Mucosa of descending colon (tissue), 3 donors: ENCODE measurements at places on chromosomes 1 and 21.

GRCh38 chr1:157113631-157114030, 14.0 kb upstream of the ETV3L start:
- DNase-seq = no peak

GRCh38 chr1:112395256-112395820, 676 bp upstream of the CTTNBP2NL start:
- no peak for DNase-seq

GRCh38 chr1:220768126-220768601, 18.5 kb upstream of the MTARC1 start:
- no peak for DNase-seq

DNA sequence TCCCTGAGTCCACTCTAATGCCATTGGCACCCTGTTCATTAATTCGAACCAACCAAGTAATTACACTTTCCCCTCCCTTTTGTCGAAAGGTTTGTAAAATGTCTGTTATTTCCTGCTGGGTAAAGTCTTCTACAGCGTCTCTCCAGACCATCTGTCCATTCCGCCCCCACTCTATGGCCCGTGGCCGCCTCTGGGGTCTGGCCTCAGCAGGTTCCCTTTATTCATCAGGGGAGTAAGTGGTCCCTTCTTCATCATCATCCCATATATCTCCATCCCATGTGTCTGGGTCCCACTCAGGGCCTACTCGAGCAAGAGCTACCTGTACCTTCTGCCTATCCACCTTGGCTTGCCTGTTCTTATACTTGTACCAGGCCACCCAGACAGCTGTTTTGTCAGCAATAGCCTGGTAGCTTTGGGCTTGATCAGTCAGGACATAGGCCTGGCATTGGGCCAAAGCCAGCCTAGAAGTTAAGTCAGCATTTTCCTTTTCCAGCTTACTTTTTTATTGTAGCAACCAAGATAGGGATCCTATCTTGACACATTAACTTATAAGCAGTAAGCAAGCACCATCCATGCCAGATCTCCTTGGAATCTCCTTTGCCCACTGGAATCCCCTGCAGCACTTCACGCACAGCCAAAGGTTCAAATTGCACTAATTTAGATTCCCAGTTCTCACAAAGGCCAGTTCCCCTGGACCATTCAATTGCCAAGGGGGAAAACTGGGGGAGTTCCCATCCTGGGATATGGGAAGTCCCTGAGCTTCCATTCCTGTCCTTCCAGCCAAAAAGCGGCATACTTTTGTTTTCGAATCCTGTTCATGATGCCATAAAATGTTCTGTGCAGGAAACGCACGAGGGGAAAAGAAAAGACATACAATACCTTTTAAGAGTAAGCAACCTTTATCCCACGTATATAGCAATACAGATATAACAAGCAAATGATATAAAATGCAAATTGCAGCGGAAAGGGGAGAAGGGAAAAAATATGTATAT, 6.6 kb upstream of the STUM start:
- DNase-seq = peak; percentile 55

GRCh38 chr1:150552128-150552910, 3.1 kb downstream of the ADAMTSL4 start:
- DNase-seq = peak; percentile 84

DNA sequence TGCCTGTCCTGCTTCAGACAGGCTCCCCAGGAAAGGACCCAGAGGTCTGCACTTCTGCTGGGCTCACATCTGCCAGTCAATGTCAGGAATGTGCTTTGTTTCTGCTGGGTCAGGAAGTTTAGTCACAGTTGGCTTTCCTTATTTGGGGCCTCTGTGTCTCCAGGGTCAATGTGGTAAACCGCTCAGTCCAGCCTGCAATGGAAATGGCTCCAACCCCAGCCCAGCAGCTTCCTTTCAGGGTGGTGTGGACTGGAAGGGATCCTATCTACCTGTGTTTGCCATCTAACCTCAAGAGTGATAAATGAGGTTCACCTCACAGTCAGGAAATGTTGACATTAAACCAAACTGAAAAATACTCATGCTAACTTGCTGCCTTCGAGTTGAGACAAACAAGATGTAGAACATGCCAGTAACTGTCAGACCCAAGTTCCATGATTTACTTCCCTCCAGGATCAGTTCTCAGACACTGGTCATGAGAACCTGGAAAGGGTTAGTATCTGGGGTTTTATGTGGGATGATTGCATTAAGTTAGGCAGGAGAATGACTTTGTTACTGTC, 20.3 kb downstream of the ENO1 start:
- DNase-seq = no peak

DNA sequence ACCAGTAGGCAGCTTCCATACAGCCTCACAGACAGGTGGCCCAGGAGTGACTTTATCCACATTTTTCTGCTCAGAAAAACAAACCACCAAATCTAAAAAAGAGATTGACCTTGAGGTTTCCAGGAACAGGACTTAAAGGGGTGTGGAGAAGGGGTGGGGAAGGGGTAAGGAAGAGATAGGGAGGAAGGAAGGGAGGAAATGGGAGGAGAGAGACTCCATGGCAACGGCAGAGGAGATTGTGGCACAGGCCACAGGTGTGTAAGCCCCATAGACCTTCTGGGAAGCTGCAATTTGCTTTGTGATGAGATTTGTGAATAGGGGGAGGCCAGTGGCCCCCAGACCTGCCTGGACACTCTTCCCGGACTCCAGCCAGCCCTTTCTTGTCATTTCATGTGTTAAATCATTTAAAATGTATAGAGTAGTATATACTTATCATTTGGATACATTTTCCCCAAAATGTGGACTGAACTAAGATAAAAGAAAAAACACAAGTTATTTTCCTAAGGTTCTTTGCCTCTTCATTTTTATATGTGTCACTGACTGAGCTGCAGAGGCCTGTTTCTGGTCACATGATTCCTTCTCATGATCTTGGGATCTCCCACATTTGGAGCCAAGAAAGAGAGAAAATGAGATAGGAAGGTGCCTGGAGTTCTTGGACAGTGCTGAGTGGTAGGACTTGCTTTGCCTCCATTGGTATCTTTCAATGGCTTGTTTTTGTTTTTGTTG, 55.5 kb downstream of the CLIC6 start:
- no peak for DNase-seq

DNA sequence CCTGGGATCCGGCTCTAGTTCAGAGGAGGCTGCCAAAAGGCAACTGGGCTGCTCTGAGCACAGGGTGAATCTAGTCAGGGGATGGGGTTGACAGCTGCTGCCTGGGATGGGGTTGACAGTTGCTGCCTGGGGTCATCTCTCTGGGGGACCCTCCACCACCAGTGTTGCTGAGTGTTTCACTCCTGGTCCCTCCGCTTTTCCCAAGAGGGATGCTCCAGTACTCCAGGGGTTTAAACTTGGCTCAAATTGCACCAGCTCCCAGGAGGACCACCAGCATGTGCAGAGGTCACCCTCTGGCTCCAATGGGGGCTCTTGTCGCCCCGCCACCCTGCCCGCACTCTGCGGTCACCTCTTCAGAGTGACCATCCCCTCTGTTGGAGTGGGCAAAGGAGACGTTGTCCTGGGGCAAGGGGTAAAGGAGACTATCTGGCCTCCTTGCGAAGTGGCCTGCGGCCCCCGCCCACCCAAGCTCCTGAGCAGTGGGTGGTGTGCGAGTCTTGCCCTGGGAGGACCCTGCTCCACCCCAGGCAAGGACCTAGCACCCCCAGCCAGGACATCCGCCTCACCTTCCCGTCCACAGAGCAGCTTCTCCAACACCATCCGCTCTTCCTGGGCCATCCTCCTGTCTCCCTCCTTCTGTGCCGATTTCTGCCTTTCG, 52.6 kb downstream of the SIK1 start:
- no peak for DNase-seq

DNA sequence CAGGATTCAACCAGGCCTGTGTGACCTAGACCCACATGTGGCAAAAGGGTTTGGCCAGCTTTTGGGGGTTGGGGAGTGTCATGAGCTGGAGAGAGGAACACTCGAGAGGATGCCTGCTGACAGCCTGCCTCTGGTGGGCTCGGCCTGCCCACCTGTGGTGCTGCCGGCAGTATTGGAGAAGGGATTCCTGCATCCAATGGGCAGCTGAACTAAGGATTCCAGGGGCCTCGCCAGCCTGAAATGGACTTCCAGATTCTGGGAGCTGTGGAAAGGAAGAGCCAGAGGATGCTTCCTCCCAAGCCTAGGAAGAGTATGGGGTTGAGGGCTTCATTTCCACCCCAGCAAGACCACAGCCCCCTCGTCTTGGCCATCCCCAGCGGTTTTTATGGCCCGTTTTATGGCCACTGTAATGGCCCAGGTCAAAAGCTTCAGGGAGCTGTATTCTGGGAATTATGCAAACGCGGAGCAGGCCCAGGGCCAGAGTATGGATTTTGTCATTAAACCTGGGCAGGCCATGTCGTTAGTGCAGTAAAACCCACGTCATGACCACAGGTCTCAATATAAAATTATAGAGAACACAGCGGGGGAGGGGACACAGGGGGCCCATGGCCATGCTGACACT, 63.6 kb downstream of the TMEM53 start:
- peak; percentile 38 for DNase-seq

- DNase-seq = peak; percentile 72
Measured at GRCh38 chr1:1349256-1350012, at the start of gene DVL1. Gene DVL1 (minus strand): TSS chr1:1349418. CDS start chr1:1349065, 353 bp downstream.

- no peak for DNase-seq
Measured at GRCh38 chr1:28966617-28967016, 52.2 kb downstream of the EPB41 start.

GRCh38 chr1:53505401-53505800, 46.2 kb downstream of the DMRTB1 start:
- DNase-seq = no peak

GRCh38 chr21:31838586-31839355, 34.0 kb upstream of the HUNK start:
- DNase-seq = no peak

DNA sequence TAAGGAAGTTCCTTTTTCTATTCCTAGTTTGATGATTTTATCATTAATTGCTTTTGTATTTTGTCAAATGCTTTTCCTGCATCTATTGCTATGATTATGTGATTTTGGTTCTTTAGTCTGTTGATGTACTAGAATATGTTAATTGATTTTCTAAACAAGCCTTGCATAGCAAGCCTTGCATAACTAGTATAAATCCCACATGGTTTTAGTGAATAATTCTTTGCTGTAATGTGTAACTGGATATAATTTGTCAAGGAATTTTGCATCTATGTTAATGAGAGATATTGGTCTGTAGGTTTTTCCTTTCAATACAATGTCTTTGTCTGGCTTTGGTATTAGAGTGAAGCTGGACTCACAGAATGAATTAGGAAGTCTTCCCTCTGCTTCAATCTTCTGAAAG, 460.2 kb downstream of the LTN1 start:
- DNase-seq = no peak

DNA sequence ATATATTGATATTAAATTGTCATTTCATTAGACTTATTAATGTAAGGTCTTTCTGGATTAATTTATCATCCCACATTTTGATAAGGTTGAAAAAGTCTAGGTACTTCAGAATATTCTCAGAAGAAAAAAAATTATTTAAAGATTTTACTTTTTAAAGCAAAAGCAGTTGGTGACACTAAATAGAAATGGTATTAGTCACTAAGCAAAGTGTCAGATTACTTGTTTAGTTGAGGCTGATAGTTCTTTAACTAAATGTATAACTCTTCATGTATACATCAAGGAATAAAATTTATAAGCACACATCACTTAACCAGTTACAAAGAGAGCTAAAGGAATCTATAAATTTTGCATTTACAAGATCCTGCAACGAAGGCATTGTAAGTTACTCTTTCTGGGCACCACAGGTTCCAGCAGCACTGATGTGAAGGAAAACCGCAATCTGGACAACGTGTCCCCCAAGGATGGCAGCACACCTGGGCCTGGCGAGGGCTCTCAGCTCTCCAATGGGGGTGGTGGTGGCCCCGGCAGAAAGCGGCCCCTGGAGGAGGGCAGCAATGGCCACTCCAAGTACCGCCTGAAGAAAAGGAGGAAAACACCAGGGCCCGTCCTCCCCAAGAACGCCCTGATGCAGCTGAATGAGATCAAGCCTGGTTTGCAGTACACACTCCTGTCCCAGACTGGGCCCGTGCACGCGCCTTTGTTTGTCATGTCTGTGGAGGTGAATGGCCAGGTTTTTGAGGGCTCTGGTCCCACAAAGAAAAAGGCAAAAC, 101.1 kb downstream of the ADARB1 start:
- no peak for DNase-seq

DNA sequence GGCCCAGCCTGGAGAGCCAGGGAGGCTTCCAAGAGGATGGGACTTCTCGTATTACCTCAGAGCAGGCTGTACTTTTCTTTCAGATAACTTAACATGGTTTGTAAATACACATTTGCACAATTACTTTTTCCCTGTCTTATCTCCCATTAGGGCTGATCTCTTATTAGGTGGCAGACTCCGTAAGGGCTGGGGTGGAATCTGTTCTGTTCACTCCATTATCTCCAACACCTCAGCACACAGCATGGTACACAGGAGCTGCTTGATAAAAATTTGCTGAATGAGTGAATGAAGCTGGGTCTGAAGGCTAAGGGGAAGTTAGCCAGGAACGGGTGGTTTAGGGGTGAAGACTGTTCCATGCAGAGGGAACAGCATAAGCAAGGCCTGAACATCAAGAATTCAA, 48.9 kb downstream of the LDLRAD2 start:
- no peak for DNase-seq

- no peak for DNase-seq
Measured at GRCh38 chr1:176669782-176670181, 206.8 kb downstream of the PAPPA2 start.

DNA sequence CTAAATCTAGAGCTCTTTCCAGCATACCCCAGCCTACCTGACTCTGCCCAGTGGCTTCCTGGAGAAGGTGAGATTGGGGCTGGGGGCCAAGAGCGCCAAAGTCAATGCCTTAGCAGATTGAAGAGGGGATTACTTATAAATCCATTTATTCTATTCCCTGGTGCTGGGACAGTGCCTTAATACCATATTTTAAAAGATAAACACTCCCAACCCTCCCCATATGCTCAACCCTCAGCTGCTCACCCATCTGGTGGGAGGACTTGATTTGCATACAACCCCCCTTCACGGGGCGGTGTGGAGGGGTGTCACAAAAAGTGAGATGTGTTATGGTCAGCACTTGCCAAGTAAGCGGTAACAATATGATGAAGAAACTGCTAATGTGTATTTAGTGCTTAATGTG, 3.2 kb upstream of the DISP3 start:
- DNase-seq = no peak
